CD4-positive, alpha-beta T cell treated with Interleukin-4 for 1 hour (primary cell): ENCODE measurements at places on chromosomes 1 and 21.
A peak's percentile ranks its signal among the peaks of the same experiment; 100 is the strongest.

GRCh38 chr1:202689493-202690342 lies 20.5 kb downstream of the SYT2 start:
- no peak for DNase-seq

DNA sequence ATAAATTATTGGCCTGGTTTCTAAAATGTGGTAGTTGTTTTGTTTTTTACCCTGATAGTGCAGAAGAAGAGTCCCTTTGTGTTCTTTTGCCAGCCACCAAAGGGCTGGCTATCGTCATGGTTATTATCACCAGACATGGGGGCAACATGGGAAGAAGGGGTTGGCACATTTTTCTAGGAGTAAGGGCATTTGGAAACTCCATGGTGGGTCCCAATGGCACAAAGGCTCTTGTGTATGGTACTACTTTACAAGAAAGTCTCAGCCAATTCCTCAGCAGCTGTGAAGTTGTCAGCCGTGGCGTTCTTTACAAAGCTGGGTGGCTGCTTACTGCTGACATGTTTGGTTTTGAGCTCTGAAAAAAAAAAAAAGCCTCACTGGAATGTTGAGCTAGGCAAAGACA lies 330.4 kb upstream of the ESRRG start:
- no peak for DNase-seq

DNA sequence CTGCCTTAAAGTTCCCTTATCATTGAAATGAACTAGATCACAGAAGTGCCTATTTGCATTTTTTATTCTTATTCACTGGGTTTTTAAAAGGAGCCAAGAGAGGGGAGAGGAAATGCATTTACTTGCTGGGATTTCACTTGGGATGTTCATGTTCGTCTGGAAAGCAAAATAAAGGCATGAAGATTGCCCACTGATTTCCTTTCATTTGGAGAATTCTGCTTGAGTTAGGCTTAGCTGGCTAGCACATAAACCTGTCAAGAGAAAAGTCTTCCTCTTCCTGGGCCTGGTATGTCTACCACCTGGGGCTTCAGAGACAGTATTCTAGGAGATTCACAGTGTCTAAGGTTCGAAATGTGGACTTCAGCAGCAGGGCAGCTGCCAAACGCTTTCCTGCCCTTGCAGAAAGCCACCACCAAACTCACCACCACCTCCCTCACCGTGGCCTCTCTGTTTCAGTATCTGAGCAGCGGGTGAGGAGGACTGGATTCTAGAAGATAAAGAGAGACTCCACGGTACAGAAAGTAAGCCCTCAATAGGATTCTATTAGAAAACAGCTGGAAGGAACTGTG lies 44.5 kb downstream of the HIVEP3 start:
- no peak for DNase-seq

GRCh38 chr1:25809929-25810328 lies 9.8 kb upstream of the MTFR1L start:
- DNase-seq: no peak

DNA sequence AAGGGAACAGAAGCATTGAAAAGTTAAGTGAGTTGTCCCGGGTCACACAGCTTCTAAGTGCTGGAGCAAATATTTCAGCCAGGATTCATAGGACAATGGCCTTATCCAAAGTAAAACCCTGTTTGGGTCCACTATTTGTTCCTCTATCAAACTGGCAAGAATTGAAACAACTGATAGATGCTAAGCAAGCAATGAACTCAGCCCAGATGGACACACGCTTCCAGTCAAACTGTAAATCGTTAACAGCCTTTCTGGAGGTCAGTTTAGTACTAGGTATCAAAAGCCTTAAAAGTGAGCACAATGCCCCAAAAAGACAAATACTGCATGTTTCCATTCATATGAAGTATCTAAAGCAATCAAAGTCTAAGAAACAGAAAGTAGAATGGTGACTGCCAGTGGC lies 779 bp upstream of the SVBP start:
- DNase-seq: no peak

DNA sequence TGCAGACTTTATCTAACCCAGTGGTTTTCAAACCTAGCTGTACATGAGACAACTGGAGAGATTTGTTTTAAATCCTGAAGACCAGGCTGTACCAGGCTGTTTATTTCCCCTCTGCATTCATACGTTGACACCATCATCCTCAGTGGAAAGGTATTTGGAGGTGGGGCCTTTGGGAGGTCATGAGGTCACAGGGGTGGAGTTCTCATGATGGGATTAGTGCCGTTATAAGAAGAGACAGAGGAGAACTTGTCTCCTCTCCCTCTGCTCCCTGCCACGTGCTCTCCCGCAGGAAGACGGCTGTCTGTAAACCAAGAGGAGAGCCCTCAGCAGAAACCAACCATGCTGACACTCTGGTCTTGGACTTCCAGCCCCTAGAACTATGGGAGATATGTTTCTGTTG lies 165.4 kb downstream of the ADSS2 start:
- no peak for DNase-seq

- no peak for DNase-seq
Observed at GRCh38 chr1:226310245-226310540, 1.2 kb upstream of the LIN9 start.

DNA sequence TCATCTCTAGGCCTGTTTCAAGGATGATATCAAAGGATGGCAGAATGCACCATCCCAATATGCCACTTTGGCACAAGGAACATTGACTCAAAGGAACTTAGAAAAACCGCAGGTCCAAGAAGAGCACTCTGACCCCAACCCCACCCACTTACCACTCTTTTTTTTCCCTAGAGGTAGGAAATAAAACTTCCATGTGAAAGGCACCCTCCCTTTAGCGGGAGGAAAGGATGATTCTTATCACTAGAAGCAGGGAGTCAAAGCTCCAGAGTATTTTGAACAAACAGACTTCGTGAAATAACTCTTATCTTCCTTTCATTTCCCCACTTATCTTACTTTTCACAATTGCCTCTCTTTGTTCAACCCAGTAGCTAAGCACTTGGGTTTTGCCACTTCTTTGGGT lies 22.2 kb downstream of the PSMG1 start:
- no peak for DNase-seq

DNA sequence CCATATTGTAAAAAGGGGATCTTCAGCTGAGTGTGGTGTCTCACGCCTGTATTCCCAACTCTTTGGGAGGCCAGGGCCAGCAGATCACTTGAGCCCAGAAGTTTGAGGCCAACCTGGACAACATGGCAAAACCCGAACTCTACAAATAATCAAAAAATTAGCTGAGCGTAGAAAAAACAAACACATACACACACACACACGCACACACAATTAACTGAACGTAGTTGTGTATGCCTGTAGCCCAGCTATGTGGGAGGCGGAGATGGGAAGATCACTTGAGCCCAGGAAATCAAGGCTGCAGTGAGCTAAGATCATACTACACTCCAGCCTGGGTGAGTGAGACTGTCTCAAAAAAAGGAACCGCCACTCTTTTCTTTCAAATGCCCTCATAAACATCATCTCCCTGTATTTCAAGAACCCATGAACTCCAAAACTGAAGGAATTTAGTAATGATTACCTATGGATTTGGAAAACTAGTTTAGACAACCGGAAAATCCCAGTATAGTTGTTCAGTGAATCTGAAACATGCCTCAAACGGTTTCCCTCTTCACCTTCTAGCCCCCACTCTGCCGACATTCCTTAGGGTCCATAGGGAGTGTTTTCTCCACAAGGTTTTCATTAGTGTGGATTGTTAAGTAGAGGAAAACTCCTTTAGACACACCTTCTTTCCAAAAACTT lies 4.5 kb downstream of the TXNIP start:
- peak; percentile 23 for DNase-seq

GRCh38 chr1:76865696-76866286 lies 1.5 kb upstream of the ST6GALNAC5 start:
- no peak for DNase-seq

DNA sequence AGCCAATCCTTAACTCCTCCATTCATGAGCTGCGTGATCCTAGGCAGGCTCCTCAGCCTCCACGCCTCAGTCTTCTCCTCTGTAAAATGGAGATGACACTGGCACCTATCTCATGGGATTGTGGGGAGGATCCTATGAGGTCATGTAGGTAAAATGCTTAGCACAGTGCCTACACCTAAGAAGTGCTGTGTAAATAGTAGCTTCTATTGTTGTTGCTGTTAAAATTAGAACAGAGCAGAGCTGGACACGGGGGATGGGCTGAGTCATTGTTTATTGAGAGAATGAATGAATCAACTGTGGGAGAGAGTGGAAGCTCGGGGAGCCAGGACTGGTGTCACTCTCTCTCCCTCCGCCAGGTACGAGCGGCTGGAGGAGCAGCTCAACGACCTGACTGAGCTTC lies 43.0 kb downstream of the TMCC2 start:
- no peak for DNase-seq

DNA sequence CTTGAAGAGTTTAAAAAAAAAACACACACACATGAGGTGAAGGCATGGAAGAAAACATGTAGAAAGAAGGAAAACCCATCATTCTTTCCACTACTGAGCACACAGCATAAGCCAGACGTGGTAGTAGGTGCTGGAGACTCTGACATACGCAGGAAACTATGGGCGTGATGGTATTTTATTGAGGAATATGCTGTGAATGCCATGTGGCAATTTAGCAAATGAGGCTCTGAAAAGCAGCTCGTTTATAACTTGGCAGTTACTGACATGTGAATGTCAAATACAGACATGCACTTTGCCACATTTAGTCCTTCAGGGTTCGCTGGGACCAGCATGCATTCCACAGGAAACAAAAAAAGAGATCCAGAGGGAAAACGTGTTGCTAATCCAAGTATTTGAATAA lies 74.3 kb upstream of the IFNAR2 start:
- no peak for DNase-seq

GRCh38 chr1:182842265-182842664 lies 3.1 kb downstream of the DHX9 start:
- DNase-seq: no peak

DNA sequence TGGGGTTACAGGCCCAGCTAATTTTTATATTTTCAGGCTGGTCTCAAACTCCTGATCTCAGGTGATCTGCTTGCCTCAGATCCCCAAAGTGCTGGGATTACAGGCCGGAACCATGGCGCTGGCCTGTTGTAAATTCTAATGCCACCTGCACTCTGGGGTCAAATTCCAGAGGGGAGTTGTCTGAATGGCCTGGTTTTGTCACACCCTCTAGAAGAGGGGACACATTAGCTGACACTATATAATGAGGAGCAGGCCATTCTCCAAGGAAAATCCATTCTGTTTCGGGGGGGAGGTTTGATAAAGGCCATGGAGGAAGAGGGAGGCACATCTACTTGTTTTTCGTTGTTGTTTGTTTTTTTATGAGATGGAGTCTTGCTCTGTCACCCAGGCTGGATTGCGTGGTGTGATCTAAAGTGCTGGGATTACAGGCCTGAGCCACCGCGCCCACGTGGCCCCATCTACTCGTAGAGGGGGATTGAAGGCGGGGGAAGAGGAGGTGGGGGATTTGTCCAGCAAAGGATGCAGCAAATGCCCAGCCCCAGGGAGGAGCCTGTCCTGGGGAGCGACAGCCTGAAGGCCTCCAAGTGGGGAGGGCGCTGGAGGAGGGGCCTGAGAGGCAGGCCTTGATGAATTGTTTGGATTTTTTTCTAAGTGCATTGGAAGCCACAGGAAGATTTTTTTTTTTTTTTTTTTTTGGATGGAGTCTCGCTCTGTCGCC lies 78.4 kb upstream of the SLC45A1 start:
- DNase-seq: no peak

- no peak for DNase-seq
Observed at GRCh38 chr1:231354330-231355020, 16.4 kb downstream of the SPRTN start.

DNA sequence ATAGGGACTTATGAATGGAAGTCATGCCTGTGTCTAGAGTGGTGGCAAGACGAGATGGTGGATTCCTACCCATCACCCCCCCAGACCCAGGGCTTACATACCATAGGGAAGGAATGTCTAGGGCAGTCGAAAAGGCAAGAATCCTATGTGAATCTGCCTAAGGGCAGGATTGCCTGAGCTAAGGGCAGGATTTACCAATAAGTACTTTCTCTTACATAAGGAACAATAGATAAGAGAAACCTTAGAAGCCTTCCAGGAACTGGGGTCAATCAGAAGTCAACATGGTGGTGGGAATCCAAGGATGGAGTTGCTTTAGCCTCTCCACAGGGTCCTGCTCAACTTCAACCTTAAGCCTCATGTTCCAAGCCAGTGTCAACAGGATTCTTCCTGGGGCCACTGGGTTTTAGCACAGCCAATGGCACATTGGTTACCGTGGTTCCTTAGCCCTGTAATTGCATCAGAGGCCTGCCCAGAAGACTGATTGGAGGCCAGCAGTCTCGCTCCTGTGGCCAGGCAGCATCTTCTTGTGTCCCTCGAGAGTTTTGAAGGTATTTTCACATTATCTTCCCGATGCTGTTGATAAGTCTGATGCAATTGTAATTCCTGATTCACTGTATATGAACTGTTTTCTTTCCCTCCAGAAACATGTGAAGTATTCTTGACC lies 20.7 kb downstream of the BACE2 start:
- DNase-seq: no peak

DNA sequence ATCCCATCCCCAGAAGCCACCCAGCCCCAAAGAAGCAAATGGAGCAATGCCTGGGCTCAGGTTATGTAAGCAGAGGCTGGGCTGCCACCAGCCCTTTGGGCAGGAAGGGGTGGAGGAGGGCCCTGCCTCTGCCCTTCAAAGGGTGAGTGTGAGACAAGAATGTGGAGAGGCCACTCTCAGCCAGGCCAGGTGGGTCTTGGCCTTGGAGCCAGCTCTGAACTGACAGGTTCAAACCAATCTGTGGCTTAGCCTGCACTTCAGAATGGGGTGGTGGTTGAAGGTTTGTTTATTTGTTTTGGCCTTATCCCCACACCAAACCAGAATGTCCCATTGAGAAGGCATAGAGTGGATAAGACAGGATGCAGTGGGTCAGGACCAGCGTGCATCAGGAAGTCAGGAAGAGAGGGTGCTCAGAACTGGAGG lies 29.8 kb downstream of the C1orf116 start:
- no peak for DNase-seq

- DNase-seq: peak; percentile 51
Observed at GRCh38 chr1:43975249-43975961, 645 bp downstream of the ATP6V0B start.

DNA sequence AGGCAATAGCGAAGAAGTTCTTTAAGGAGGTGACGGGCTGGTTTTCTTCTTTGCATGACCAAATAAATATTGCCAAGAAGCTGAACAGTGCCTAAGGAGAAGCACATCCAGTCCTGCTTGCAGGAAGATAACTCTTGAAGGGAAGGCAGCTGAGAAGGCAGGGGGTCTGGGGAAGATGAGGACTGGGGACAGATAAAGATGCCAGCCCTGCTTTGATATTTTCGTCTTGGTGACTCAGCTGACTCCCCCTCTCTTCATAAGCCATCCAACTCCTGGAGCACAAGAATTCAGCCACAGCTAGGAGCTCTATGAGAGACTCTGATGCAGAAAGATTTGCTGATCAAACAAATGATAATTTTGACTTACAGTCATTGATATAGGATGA lies 3.4 kb downstream of the CFAP45 start:
- no peak for DNase-seq

GRCh38 chr1:40041466-40041838 lies 923 bp downstream of the CAP1 start:
- no peak for DNase-seq

GRCh38 chr1:111424281-111424680 lies 3.3 kb downstream of the OVGP1 start:
- DNase-seq: no peak
